Glutamatergic neuron (in vitro differentiated cells): ENCODE measurements at places on chromosomes 2 and 18. TPM values are rescaled to one million over a fixed set of nuclear protein-coding genes. Genes with fewer than 3 reads are reported as not detected.

DNA sequence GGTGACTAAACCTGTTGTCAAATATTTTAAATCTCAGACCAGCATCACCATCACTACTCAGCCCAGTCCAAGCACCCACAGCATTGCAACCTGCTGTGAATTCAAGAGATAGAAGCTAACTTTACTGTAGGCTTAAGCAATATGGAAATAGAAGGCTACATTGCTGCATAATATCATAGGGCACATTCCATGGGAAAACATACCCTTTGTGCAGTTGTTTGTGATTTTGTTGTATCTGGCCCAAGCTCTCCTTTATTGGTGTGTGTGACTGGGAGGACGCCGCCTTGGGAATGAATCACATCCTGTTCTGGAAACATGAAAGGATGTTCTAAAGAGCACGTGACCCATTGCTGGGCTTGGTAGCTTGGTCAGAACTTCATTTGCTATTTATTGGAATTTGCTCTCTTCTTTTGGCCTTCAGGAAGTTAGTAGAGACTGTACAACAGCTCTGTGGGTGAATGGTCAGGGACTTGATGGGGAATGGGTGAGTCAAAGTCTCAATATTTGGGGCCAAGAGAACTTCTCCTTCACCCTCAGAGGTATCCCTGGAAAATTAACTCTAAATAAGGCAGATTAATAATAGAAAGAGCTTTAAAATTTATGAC, 106.8 kb upstream of the SERPINE2 start:
- DNase-seq = no peak

- no peak for DNase-seq
Measured at GRCh38 chr2:141888987-141889555, 241.7 kb downstream of the LRP1B start.

GRCh38 chr2:137930146-137930545, 34.1 kb upstream of the HNMT start:
- DNase-seq = no peak

DNA sequence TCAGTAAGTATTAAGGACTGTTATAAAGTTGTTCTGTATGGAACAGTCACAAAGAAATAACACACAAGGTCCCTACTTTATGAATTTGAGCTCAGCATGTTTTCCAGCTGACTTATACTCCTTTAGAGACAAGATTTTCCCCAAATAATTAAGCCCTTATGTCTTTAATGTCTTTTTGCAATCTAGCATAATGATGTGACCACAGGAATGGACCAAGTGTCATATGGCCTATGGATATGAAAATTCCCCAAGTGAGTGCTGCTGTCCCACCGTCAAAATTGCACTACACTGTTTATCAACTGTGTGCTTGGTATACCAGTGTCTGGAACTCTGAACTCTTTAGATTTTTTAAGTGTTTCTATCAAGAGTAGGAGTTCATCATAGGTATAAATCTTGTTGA, 369.6 kb downstream of the PID1 start:
- no peak for DNase-seq

DNA sequence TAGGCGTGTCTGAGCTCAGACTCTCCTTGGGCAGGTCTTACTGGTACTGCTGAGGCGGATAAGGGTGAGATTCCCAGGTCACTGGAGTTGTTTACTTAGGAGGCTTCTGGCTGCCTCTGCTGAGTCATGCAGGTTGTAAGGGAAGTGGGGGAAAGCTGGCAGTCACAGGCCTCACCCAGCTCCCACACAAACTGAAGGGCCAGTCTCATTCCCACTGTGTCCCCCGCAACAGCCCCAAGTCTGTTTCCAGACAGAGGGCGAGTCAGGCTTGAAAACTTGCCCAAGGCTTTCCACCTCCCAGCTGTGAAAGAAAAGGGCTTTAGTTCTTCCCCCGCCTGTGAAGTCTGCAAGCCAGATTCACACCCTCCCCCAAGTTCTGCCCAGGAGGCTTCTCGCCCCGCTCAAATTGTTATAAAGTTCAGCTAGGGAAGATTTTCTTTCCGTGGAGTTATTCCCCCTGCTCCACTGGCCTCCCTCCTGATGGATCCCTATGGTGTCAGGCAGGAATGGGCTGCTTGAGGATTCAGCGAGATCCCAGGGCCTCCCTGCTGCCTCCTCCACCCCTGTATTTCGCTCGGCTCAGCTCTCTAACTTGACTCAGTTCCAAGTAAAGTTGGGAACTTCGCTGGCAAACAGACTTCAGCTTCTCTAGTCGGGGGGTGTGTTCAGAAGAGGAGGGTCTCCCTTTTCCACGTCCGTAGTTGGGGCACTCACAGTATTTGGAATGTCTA, 248.6 kb downstream of the NR4A2 start:
- no peak for DNase-seq

DNA sequence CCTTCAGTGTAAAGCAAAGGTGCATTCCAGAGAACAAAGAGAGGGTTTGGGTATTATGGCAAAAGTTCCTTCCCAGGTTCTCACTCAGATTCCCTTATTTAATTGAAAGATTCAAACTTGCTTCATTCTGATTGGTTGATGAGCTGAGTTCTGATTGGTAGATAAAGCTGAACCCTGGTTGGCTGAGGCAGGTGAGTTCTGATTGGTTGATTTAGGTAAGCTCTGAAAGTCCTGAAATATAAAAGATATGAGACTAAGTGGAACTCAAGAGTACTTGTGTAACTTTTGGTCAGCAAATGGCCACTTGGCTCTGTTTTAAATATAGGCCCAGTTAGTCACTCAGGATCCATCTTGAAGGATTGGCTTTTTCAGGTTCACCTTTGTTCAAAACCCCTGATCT, 99.8 kb upstream of the FBXO11 start:
- DNase-seq = no peak

DNA sequence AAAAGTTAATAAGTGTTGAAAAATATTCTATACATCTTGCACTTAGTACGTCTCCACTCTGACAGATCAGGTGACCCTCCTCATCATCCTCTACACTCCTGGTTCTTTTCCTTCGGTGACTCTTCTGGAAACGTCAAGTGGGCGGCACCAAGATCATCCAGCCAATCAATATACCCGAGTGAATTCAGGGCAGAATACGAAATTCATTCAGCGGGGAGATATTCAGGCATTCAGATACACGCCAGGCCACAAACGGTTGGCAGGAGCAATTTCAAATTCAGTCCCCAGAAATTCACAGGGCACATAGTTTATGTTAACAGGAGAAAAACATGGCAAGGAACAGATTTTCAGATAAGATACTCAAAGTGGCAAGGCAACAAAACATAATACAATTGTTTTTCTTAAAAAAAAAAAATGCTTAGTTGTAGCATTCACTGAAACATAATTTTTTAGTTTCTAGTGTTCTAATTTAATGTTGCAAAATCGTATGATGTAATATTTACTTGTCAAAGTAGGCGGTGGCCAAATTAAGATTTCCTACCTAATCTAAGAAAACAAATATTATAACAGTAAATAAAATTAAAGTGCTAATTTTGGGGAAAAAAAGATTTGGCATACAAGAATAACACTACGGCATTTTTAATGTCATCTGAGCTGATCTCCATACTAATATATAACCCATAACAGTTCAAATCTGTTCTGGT, 4.2 kb downstream of the CLK1 start:
- no peak for DNase-seq

DNA sequence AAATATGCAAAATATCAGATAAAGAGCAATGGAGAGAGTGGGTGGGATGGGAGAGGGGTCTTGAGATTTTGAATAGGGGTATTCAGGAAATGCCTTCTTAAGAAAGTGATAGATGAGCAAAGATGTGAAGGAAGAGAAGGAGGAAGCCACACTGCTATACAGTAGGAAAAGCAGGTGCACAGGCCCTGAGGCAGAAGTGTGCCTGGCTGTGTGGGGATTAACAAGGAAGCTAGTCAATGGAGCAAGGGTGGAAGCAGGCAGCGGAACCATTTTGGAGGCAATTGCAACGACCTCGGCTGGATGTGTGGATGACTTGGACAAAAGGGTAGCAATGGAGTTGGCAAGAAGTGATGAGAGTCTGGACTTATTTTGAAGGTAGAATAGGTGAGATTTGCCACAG, 11.0 kb upstream of the CNGA3 start:
- no peak for DNase-seq

- DNase-seq = no peak
Measured at GRCh38 chr2:27306136-27306535, 2.1 kb downstream of the UCN start.

DNA sequence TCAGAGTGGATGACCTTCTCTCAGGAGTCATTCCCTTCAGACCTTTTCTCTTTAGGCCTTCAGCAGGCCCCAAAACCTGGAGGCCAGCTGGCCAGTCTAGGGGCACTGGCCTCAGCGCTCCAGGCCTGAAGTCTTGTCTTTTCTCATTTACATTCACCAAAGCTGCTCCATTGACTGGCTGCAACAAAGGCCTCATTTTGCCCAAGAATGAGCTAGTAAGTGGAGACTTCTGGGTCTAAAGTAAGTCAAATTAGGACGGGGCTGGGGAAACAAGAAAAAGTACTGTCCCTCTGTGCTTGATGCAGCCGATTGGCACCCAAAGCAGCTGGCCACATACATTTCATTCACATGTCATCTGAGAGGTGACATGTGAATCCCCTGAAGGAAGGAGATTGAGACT, 83.8 kb upstream of the RIOK3 start:
- DNase-seq = no peak

The GALR1 gene
- total RNA-seq = 0.49 TPM

The MC2R gene
- not detected for total RNA-seq

The COL5A2 gene
- 23.7 TPM for total RNA-seq

The CDKL4 gene
- total RNA-seq = not detected

The CHRNG gene
- total RNA-seq = 3.5 TPM

The MLPH gene
- 4.3 TPM for total RNA-seq

The HOXD3 gene
- not detected for total RNA-seq

The MTCL1 gene
- total RNA-seq = 100 TPM

The CDCA7 gene
- total RNA-seq = 3.2 TPM

The REG3G gene
- total RNA-seq = not detected

The CDK15 gene
- total RNA-seq = 0.61 TPM

The ARHGEF33 gene
- 1.1 TPM for total RNA-seq

The SLC9A4 gene
- total RNA-seq = 0.12 TPM

The MC5R gene
- total RNA-seq = not detected

The CENPO gene
- 26.5 TPM for total RNA-seq
